ENCODE measurements at places on chromosomes 1 and 21.

DNA sequence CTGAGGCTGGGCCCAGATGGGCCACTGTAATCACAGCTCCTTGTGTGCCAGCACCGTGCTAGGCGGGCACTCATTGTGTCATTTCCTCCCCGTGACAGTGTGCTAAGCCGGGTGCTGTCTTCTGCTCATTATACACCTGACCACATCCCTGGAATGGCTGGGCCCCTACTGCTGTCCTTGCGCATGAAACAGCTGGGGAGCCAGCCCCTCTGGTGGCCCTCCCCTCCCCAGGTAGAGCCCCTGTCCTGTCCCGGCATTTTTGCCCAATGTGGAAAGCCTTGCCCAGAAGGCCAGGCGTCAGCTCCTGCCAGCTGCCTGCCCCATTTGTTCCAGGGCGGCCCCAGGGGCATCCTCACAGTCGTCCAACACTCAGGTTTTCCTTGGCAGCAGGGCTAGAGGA lies 107.4 kb upstream of the CASZ1 start:
- no peak for DNase-seq

DNA sequence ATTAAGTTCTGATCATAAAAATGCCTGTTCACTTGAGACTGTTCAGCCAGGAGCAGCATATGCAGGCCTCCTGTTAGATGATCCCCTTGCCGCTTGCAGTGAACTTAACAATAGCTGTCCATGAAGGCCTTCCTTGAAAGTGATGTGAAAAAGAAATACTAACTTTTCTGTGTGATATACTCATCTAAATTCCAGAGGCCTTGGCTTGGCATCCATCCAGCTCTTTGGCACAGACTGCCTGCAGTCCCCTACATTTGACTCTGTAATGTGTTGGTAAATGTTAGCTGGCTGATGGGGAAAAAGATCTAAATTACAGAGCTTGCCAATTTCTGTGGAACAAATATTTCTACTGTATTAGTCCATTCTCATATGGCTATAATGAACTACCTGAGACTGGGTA lies 73.7 kb downstream of the KCNK2 start:
- no peak for DNase-seq

DNA sequence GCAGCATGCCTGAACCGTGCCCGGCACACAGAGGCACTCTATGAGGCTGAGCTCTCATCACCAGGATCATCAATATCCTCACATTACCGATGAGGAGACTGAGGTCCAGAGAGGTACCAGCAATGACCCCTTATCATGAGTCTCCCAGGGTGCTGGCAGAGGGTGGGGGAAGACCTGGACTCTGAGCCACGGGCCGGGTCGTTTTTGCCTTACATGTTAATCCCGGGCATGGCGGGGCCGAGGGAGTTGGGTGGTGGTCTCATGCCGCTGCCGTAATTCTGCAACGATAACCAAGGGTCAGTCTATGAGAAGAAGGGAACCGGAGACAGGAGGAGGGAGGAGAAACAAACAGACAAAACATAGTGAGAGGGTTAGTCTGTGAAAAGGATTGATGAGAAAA lies 43.1 kb downstream of the MRPL37 start:
- DNase-seq = no peak

GRCh38 chr1:25922971-25923552 lies 16.8 kb upstream of the STMN1 start:
- DNase-seq = no peak

DNA sequence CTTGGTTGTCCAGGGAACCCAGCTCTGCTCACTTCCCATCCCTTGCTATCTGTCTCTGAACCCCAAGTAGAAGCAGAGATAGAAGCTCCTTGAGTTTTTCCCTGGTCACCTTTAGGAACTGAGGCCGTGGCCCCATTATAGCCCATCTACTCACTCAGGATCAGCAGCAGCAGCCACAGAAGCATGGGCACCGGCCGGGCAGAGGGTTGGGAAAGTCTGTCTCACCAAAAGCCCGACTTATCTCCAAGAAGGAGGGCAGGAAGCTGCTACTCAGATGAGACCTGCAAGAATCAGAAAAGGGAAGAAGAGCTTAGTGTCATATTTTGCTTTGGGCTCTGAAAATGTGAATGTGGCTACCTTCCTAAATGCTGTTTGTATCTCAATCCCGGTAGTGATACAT lies 264 bp downstream of the FCRL3 start:
- no peak for DNase-seq

DNA sequence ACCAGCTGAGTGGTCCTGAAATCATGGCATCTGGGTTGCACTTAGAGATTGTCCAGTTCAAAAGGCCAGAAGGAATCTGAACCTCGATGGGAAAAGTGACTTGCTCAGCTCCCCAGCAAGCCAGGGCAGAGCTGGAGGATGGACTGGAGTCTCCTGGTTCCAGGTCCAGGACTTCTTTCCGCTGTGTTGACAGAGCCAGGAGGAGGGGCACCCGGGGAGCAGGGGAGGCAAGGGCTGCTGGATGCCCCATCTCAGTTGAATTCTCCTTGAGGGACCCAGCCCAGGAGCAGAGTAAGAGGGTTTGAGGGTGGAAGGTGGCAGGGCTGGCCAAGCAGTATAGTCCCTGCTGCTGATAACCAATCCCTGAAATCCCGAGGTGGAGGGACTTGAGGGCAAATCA lies 2.4 kb upstream of the ALPL start:
- DNase-seq = no peak

- DNase-seq = no peak
These were observed 20.7 kb downstream of the ZNF695 start for GRCh38 chr1:246987083-246987690.

GRCh38 chr1:203475012-203475981 lies at the start of gene PRELP:
TSS of gene PRELP (plus strand) at chr1:203475806. CDS start at chr1:203483185, 7,379 bp downstream.
- DNase-seq = no peak

- DNase-seq = no peak
These were observed 136.5 kb upstream of the KCNK1 start for GRCh38 chr1:233477359-233477758.

GRCh38 chr1:17724150-17724549 lies 31.0 kb upstream of the ACTL8 start:
- no peak for DNase-seq

DNA sequence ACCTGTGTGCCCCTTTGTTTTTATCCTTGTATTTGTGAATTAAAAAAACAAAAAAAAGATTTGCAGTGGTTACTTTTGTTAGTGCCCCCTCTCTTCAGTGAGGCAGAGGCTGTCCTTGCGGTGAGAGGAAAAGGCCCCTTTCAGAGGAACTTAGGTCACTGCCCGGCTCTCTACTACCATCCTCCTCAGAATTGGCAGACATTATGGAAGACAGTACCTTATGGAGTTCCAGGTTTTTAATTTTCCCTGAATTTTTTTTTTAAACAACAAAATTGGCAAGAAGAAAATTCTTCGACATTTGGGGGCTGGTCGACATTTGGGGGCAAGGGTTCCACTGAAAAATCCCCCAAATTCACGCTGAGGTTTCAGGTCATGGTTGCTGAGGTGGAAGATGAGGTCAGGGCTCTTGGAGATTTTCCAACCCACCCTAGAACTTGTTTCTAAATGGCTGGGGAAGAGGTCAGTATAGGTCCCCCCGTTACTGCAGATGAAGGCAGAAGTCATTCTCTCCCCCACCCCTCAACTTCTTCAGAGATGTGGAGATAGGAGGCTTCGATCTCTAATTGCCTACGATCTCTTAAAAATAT lies 5.3 kb downstream of the RXFP4 start:
- DNase-seq = no peak

GRCh38 chr1:88462488-88463261 lies 221.4 kb upstream of the PKN2 start:
- DNase-seq = no peak

DNA sequence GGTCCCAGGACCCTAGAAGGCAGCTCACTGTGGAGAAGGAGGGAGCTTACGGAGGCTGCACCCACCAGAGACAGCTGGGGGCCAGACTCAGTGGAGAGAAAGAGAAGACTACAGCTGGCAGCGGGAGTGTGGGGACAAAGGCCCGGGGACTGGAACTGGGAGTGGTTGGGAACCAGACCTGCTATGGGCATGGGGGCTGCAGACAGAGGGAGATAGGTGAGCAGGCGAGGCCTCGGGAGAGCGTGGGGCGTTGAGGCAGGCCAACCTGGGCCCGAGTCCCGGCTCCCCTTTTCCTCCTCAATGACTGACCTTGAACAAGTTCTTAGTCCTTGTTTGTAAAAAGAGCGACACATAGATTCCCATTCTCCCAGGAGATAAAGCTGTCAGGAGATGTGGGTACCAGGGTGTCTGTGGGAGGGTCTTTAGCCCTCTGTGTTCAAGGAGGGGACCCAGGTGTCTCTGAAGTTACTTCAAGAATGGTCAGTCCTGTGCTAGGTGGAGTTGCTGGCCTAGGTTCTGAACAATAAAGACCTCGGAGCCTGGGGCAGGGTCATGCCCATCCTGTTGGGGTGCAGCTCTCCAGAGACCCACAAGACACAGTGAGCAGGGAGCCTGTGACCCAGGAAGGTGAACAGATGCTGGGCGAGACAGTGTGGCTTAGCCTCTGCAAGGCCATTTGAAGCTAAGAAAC lies 87.9 kb downstream of the ITPKB start:
- DNase-seq = no peak

- no peak for DNase-seq
These were observed 6.6 kb downstream of the SLX9 start for GRCh38 chr21:44946254-44947041.

GRCh38 chr21:17841103-17841502 lies 21.9 kb upstream of the C21orf91 start:
- DNase-seq = no peak

- no peak for DNase-seq
These were observed 41.4 kb upstream of the COL6A2 start for GRCh38 chr21:46056450-46056903.

- DNase-seq = no peak
These were observed 7.4 kb upstream of the NADK start for GRCh38 chr1:1785666-1786065.

GRCh38 chr1:223332997-223333396 lies 31.0 kb downstream of the SUSD4 start:
- DNase-seq = no peak

- DNase-seq = no peak
These were observed 74.6 kb upstream of the PTGFRN start for GRCh38 chr1:116835161-116835560.

DNA sequence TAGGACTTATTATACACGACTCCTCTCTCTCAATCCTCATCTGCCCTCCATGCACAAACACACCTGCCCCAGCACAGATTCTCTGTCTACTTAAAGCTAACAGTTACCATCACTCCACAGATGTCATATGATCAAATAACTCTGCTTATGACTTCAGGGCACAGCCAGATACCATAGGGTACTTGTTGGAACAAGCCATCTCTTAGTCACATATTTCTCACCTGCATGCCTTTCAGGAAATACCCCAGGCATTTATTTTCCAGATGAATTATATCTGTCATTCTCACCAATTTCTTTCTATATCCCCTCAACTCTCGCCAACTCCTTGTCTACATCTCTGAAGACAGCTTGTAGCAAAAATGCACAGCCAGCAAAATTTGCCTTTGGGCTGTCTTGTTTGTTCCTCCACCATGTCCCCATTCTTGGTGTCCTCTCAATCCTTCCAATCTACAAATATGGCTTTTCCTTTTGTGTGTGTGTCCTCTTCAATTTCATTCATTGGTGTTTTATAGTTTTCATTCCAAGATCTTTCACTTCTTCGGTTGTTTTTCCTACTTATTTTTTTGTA lies 353.9 kb upstream of the CAMK1G start:
- DNase-seq = no peak

GRCh38 chr1:178057141-178057765 lies 36.7 kb upstream of the RASAL2 start:
- no peak for DNase-seq

DNA sequence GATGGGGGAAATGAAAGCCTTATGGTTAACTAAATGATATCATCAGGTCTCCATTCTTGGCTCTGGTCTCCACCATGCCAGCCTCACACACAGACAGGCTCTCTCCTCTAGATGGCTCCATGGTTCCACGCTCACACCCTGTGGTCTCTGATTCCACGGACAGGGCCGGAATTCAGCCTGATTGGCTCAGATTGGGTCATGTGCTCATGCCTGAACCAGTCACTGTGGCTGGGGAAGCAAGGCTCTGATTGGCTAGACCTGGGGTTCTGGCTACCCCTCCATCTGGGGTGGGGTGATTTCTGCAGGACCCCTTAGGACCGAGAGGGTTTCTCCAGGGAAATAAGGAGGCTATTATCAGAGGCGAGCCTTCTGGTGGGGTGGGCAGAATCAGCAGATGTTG lies 277.0 kb downstream of the PTPRU start:
- DNase-seq = peak; percentile 64

GRCh38 chr1:166738873-166739272 lies 100.4 kb upstream of the POGK start:
- DNase-seq = no peak

- DNase-seq = no peak
These were observed 12.8 kb downstream of the FAAP20 start for GRCh38 chr1:2181752-2182151.

DNA sequence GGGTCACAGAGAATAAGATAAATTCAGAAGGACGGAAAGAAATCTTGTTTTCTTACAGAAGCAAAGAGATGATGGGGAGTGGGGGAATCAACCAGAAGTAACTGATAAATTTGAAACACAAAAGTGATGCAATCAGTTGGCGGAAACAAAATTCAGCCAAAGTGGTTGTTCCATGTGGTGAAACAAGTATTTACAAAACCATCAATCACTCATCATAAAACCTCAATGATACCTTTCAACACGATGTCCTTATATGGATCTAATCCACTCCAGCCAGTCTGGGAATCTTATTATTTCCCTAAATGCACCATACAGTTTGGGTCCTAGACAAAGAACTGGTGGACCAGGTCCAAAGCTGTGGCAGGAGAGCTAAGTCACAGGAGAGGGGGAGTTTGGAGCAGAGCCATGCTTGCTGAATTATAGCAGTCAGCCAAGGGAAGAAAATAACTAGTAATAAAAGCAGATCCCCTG lies 303.8 kb upstream of the LRRC7 start:
- peak; percentile 4 for DNase-seq

GRCh38 chr1:68953311-68953710 lies 456.4 kb upstream of the DEPDC1 start:
- no peak for DNase-seq

DNA sequence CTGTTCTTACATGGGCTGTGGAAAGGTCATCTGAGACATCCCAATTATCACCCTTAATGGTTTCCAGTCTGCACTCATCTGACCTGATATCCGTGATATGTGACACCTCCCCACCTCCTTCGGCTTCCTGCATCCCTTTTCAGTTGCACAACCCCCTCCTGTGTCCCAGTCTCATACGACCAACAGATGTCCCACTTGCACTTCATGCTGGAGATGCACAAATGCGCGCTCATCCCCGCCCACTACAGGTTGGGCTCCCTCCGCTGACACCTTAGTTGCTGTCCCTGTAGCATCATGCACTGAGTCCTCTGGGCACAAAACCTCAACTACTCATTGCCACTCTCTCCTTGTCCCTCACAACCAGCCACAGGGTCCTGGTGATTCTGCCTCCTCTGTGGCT lies 94.4 kb downstream of the MIS18A start:
- no peak for DNase-seq

DNA sequence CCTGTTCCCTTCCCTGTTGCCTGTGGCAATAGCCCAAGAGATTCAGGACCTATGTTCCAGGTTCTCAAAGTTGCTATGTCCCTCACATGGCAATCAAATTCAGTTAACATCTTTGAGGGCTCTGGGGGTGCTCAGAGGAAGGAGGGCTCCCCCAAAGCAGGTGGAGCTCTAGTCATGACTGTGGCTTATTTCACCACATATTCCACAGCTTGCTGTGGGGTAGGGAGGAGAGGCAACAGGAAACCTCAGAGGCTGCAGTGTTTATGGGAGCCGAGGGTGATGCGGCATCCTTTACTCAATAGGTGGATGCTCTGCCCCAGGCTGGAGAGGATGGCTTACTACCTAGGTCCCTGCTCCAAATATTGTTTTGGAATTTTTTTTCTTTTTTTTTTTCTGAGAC lies 1.2 kb upstream of the MKNK1 start:
- DNase-seq = no peak

Measured in A172 (cell line).